ENCODE measurements at places on chromosomes 3 and 15.

- no peak for DNase-seq
These were observed 115.6 kb downstream of the PDE8A start for GRCh38 chr15:85097250-85097649.

- DNase-seq: no peak
These were observed 17.1 kb downstream of the LDHAL6B start for GRCh38 chr15:59223736-59224135.

DNA sequence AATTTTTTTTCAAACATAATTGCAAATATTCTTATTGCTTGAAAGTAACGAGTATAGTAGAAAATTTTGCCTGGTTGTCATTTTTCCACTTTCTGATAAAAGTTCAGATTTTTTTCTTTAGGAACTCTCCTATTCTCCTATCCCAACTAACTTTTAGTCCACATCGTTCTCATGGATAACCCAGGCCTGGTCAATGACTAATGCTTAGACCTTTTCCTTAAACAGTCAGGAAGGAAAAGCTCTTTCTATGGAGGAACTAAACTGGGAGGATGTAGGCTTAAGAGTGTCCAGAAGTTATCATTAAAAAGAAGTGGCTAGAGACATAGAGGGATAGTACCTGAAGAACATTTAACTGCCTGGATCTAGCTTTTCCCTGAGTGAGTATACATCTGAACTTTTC lies 26.7 kb downstream of the CIP2A start:
- DNase-seq: no peak

DNA sequence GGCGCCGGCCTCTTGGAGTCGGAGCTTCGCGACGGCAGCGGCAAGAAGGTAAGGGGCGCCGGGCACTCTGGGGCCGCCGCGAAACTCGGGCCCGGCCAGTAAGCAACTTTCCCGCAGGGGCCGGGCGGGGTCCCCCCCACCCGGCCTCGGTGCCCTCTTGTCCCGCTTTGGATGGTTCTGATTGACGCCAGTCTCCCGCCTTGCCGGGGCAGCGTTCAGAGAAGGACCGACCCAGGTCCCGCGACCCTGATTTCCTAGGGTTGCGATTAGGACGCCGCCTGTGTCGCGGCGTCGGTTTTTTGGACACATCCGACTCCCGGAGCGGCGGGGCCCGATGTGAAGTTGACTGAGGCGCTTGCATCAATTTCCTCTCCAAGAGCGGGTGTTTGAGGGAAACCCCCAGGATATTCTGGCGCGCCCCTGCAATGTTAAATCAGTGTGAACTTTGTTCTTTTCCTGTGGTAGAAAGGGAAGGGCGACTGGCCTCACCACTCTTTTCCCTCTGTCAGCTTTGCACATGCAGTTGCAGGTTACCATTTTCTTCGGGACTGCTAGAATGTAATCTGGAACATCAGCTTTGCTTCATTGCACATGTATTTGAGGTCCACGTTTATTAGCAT lies 755 bp downstream of the PDE8A start:
- no peak for DNase-seq

- DNase-seq: no peak
These were observed 11.3 kb upstream of the C3orf52 start for GRCh38 chr3:112074616-112075497.

- no peak for DNase-seq
These were observed 39.3 kb upstream of the MAGI1 start for GRCh38 chr3:66077973-66078372.

DNA sequence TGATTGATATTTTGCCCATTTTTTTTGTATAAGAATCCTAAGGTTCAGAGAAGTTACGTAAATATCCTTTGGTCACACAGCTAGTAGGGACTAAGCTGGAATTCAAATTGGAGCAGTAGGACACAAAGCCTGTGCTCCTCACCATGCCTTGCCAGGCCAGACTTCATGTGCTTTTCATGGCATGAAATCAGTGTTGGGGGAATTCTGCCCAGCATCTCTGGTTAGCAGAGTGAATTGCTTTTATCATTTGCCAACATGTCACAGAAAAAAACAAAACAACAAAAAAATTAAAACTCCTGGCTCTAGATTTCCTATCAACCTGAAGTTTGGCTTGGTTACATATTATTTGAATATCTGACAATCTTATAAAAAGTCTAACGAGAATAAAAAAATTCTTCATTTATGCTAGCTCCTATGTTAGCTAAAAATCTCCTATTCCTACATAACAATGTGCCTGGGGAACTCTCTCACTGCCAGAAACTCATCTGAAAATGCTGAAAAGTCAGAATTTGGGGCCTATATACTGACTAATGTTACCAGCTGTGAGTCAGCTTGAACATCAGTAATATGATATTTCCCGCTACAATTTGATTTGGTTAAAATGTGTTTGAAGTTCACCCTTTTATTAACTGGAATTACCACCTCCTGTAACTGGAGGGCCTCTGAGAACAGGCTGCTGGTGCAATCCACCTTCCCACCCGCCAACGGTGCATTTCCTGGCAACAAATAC lies 141.7 kb downstream of the TIGIT start:
- DNase-seq: no peak

- DNase-seq: peak; percentile 99
These were observed 52.5 kb upstream of the ROPN1B start for GRCh38 chr3:125916376-125916978.

DNA sequence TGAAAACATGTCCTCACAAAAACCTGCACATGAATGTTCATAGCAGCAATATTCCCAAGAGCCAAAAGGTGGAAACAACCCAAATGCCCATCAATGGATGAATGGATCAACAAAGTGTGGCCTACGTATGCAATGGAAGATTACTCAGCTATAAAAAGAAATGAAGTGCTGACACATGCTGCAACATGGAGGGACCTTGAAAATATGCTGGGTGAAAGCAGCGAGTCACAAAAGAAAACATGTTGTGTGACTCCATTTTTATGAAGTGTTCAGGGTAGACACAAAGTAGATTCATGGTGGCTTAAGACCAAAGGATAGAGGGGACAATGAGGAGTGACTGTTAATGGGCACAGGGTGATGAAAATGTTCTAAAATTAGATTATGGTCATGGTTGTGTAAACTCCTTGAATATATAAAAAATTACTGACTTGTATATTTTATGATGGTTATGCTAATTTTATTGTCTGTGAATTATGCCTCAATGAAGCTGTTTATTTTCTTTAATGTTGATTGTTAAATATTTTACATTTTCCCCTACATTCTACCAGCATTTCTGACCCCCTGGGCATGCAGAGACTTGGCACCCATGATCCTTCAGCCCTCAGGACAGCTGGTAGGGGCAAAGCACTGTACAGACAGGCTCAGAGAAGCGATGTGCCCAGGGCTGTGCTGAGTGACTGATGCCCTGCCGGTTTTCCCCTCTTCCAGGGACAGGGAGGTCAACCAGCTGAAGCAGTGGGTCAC lies 37.8 kb downstream of the CFAP100 start:
- DNase-seq: no peak

DNA sequence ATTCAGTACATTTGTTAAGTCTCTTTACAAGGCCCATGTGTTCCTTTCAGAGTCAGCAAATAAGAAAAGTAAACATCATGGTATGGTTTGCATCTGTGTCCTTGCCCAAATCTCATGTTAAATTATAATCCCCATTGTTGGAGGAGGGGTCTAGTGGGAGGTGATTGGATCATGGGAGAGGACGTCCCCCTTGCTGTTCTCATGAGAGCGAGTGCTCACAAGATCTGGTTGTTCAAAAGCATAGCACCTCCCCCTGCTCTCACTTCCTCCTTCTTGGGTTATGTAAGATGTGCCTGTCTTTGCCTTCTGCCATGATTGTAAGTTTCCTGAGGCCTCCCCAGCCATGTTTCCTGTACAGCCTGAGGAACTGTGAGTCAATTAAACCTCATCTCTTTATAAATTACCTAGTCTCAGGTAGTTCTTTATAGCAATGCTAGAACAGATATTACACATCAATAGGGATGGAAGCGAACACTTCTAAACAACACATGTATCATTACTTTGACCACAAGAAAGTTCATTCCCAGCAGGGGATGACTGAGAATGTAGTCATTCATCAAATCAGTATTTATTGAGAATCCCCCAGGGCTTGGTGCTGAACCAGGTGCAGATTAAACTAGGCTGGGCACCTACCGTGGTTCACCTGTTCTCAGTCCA lies 4.1 kb downstream of the EFCAB12 start:
- no peak for DNase-seq

GRCh38 chr3:129184396-129184657 lies 631 bp upstream of the CNBP start:
- DNase-seq: no peak

GRCh38 chr3:17292556-17292955 lies 407.8 kb downstream of the PLCL2 start:
- no peak for DNase-seq

GRCh38 chr3:55742022-55742831 lies 255.1 kb upstream of the WNT5A start:
- no peak for DNase-seq

DNA sequence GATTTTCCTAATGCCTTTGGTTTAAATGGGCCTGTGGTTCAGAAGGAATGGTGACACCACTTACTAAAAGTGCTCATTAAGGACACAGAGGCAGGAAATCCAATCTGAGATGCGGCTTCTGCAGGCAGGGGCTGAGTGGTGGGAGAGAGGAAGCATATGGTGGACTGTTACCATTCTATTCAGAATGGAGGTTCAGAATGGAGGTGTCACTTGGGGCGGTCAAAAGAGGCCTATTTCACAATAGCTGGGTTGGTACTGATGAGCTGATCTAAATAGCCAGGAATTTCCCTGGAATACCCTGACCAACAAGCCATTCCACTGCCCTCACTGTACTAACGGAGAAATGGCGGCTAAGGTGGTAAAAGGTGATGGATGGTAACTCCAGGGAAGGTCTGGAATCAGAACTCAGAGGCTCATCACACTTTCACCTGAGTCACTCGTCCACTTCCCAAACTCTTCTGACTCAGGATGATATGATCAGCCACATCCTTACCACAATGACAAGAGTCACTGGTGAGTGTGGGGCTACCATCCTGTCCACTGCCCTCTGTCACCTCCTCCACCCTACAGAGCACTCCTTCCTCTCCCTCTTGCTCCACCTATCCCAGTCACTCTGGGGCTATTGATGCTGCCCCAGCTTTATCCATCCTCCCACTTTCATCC lies 15.7 kb downstream of the RFT1 start:
- no peak for DNase-seq

DNA sequence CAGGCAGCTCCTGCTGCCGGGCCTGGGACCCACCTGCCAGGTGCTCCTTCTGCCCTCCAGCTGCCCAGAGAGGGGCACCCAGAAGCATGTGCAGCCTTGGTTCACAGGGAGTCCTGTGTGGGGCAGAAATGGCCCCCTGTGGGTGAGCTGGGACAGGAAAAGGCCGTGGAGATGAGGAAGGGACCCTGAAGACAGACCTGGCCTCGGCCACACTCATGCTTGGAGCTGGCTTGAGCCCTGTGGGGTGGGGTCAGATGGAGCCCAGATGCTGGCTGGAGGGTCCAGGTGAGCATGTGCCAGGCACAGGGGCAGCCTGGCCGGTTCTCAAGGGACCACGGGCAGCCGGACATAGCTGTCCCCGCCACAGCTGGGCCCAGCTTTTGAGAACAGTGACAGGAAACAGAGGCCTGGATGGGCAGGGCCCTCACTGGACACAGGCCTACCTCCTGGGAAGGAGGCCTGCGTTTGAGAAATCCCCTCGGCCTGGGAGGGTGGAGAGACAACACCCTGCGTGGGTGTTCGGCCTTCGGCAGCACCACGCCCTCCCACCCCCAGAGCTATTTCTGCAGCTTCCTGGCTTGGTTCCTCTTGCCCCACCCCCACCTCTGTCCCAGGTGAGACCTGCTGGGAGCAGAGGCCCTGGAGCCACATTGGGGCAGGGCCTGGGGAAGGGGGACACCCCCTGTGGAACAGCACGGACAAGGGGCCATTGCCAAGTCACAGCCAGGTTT lies 132.6 kb upstream of the MEF2A start:
- DNase-seq: no peak

GRCh38 chr3:135867911-135868310 lies 97.6 kb upstream of the PPP2R3A start:
- DNase-seq: no peak

GRCh38 chr15:36645106-36645505 lies 65.7 kb downstream of the CDIN1 start:
- DNase-seq: no peak

GRCh38 chr3:28036599-28037575 lies 204.5 kb upstream of the CMC1 start:
- DNase-seq: no peak

GRCh38 chr3:162175878-162176277 lies 679.3 kb downstream of the OTOL1 start:
- DNase-seq: no peak

DNA sequence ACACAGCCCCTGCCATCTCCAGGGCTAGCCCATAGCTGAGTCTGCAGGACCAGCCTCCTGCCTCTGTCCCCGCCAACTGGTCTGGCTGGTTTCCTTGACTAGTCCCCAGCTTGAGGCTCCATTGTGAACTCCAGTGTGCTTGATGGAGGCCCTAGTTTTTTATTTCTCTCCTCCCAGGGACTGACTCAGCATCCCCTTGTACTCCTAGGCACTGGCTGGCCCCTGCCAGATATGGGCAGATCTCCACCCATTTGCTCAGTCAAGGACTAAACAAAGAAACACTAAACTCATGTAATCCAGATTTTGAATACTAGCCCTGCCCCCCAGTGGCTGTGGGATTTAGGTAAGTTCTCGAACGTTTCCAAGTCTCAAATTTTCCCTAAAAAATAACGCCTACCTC lies 415.4 kb upstream of the RORA start:
- DNase-seq: no peak

GRCh38 chr3:61674596-61674995 lies 113.2 kb downstream of the PTPRG start:
- DNase-seq: no peak

GRCh38 chr3:177642804-177643125 lies 445.5 kb upstream of the TBL1XR1 start:
- DNase-seq: no peak

GRCh38 chr3:187982142-187982541 lies 171.8 kb upstream of the LPP start:
- DNase-seq: no peak

DNA sequence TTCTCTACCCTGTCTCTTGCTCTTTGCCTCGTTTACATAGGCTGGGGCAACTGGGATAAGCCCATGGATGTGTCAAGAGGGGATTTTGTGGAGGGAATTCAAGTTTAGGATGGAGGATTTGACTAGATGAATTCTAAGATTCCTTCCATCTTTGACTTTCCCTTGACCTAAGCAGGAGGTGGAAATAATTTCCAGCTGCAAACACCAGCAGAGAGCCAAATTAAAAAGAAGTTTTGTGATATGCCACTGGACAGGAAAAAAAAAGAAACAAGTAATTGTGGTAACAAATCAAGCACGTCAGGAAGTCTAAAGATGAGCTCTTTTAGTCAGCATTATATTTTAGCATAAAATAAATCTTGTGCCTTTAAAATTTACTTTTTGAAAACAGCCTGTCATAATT lies 49.8 kb downstream of the KCNMB2 start:
- DNase-seq: no peak

- no peak for DNase-seq
These were observed 74.3 kb upstream of the ANKRD34C start for GRCh38 chr15:79208179-79208578.

Data from GOT3 (cell line).